ENCODE measurements at places on chromosomes 4 and X.

DNA sequence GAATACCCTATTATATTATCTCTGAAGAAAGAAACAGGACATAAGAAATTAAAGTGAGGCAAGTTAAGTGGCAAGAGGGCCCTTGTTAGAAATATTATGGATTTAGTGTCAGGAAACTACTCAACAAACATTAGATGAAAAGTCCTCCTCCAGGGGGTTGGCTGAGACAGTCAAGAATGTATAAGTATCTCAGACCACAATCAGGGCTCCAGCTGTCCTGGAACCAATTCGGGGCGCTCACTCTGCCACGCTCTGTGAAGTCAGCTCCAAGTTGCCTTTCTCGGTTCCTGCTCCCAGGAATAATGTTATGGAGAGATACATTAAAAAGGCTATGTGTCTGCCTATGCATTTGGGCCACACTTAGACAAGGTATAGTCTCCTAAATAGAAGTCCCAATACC lies 73.3 kb downstream of the RASGEF1B start:
- DNase-seq, result no peak

GRCh38 chrX:1423215-1423614 lies 29.5 kb downstream of the ASMTL start:
- DNase-seq, result no peak

- peak; percentile 62 for DNase-seq
Observed at GRCh38 chrX:12901486-12901885, 4.9 kb upstream of the TLR8 start.

DNA sequence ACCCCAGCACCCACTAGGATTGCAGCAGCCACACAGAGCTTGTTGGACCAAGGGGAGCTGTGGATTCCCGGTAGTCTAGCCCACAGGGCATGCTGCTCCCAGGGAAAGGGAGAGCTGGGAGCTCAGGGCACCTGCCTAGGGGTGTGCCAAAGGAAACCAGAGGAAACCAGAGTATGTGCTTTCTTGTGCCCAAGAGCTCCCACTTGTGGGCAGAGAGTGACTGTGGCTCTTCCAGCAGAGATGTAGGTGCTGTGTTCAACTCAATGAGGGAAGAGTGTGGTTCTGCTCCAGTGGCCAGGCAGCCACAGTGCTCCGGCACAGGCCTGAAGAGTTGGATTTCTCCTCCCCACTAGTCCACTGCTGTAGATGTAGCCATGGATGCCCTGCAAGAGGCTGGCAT lies 1050.0 kb upstream of the INTU start:
- DNase-seq, result no peak

DNA sequence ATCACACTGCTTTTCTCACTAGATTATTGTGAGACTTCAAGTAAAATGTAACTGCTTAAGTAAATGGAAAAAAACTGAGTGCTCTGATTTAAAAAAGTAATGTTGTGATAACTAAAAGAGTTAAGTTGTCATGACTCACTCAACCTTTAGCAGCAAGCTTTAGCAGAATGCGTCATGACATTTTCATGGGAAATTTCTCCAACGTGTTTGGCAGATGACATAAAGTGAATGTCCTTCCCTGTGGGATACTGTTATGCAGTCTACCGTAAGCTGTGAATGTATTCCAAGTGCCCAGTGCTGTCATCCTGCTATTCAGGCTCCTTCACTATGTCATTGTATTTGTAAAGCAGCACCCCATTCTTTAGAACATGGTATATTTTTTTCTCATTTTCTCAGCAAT lies 136.2 kb downstream of the CPXCR1 start:
- no peak for DNase-seq

DNA sequence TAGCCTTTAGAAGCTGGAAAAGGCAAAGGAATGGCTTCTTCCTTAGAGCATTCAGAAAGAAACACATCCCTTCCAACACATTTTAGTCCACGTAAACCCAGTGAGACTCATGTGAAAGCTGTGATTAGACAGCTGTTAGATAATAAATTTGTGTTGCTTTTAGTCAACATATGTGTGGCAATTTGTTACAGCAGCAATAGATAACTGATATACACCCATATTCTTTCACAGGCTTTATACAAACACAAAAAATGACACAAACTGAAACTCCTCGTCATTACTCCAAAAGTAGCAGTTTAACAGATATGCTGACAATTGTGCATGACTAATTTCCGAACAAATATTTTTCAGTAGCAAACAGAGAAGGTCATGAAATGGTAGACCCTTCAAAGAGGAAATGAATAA lies 65.3 kb downstream of the ANTXR2 start:
- no peak for DNase-seq

DNA sequence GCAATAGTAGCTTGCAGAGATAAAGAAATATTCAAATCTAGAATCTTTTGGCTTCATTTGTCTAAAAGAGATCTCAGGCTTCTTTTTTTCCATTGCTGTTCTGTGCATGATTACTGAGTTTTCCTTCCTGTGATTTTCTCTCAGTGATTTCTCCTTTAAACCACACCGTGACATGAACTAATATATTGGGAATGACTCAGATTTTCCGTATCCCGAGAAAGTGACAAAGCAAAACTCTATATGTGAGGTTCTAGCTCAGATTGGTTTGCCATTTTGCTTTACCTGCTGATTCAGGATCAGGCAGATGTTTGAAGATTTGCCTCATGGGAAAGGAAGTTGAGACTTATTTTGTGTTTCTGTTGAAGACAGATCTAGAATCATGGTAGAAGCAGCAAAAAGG lies 59.4 kb downstream of the MTHFD2L start:
- DNase-seq, result peak; percentile 54

DNA sequence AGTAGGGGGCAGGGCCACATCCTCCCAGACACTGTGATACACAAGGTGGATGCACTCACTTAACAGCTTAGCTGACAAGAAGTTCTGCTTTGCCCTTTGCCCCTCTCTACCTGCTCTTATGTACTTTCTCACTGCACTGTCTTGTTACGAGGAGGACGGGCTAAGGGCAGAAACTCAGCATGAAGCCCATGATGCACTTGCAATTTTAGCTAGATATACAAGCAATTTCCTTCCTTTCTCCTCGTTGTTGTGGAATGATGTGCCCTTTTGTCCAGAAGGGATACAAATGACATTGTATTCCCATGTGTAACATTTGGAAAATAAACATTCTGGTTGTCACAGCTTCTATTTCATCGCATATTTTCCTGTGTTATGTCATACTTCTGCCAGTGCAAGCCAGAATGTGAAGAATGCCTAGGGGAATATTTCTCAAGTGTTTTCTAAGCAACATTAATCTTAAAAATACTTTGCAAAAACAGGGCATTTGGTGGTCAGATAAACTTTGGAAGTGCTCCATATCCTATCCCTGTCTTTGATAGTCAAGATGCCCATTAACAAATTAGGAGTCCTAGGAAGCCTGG lies 47.2 kb downstream of the MAOA start:
- peak; percentile 66 for DNase-seq

DNA sequence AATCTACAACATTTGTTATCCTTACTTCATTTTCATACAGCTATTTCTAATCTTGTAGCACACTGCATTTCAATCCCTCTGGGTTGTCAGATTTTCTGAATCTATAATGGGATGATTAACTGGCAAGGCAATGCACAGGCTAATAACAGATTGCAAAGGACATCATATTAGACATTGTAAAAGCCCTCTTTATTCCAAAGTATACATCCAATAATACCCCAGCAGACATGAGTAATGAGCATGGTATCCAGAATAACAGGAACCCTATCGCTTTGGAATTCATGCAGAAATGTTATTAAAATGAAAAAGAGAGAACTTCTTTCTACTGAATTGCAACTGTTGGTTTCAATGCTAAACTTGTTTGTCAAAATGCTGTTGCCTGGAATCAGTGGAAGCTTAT lies 122.9 kb downstream of the C4orf33 start:
- DNase-seq, result peak; percentile 56

DNA sequence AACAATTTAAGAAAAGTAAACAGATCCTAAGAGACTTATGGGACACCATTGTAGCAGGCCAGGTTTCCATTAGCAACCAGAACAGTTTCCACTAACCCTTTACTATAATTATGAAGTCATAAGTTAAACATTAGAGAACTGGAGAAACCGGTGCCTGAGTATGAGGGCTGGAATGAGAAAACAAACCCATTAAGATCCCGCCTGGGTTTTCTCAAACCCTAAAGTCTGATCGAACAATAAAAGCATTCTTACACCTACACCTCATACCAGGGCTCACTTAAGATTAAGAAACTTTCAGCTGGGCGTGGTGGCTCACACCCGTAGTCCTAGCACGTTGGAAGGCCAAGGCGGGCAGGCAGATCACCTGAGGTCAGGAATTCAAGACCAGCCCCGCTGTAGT lies 13.7 kb upstream of the DHX15 start:
- DNase-seq, result no peak
